NCI-H1417 treated with DMSO at 0.1 percent for 48 hours (cell line): ENCODE measurements at places on chromosomes 12 and 14.

DNA sequence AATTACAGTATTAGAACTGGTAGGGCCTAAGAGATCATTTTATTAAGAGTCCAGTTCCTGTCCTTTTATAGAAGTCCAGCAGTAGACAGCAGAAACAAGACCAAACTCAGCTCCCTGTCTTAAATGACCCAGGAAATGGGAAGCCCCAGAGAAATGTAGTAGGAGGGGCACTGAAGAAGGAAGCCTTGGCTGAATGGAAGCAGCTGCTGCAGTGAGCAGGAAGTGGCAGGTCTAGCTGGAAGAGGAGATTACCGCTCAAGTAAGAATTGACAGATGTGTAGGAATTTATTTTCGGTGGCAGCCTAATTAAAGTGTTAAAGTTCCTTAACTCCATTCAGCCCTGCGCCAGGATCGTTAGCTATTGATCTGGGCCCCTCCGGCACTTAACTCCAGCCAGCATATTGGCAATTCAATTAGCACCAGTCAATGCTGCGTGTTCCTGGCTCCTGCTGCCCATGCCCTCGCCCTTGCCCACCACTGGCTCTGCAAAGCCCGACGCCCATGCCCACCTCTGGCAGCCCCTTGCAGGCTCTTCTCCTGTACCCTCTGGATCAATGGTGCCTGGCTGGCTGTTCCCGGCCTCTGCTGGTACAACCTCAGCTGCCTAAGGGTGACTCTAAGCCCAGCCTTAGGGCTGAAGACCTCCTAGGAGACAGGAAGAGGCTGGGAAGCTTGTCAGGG lies 21.1 kb downstream of the ZFHX2 start:
- no peak for DNase-seq

- no peak for DNase-seq
Observed at GRCh38 chr12:112430929-112431328, 12.2 kb downstream of the PTPN11 start.

GRCh38 chr12:105352052-105352451 lies 21.6 kb downstream of the C12orf75 start:
- DNase-seq = no peak

GRCh38 chr12:54349679-54350078 lies 14.6 kb downstream of the GPR84 start:
- DNase-seq = no peak

GRCh38 chr12:3073438-3074250 lies 3.5 kb upstream of the TSPAN9 start:
- no peak for DNase-seq

DNA sequence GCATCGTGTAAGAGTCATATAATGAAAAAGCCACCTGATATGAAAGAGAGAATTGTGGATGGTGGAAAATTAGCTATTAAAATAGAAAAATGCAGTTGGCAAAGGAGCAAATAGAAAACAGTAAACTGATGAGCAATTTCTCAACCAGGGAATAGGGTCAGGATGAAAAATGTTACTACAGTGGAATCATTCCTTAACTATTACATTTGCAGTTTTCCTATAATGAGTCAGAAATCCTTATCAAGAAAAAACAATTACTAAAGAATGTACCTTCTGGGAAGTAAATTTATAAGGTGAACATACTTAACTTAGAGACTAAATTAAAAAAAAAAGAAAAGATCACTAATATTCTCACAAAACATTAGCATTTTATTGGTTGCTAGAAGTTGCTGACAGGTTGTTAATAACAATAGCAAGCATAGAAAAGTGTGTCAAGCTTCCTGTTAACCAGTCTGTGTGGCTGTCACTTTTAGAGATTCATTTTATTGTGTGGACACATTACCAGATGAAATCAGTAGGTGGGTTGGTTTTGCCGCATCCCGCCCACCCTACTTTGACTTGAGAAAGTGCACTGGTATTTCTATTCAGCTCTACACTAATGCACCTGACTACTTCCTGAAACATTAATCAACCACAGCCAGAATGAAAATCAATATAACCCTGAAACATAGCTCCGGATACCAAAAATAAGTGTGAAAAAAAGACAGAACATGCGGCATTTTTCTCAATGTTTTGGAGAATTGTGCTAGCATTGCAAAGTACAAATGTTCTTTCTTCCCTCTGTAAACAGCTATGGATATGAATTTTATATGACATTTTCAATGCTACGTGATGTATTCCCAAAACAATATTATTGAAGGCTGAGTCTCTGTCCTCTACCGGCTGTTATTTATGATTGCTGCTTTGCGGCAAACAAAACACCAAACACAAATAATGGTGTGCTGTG lies 576.7 kb downstream of the SLC16A7 start:
- DNase-seq = no peak

- DNase-seq = peak; percentile 38
Observed at GRCh38 chr14:78022059-78022458, 148.1 kb upstream of the NRXN3 start.

- no peak for DNase-seq
Observed at GRCh38 chr12:93860668-93861373, 183.6 kb downstream of the CRADD start.

GRCh38 chr12:119075222-119075787 lies 94.0 kb downstream of the SRRM4 start:
- no peak for DNase-seq

GRCh38 chr14:78704965-78705364 lies 534.8 kb downstream of the NRXN3 start:
- no peak for DNase-seq

- DNase-seq = no peak
Observed at GRCh38 chr12:69545081-69545480, 40.2 kb upstream of the CCT2 start.

GRCh38 chr12:58169826-58170225 lies 228.5 kb downstream of the ATP23 start:
- no peak for DNase-seq

DNA sequence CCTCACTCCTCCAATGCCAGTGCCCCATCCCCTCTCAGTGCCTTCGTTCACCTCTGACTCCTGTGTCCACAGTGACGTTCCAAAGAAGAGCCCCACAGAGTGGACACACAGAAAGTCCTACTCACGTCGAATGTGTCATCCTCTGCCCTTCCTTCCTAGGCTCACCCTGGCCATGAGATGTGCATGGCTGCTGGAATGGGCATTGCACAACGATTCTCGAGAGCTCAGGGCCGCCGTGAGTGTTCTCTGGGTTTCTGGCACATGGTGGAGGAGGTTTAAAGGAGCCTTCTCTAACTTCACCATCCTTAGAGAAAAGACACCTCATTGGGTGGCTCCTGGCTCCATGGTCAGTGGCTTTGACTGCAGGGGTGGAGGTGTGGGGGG lies 12.8 kb upstream of the CEP170B start:
- no peak for DNase-seq

GRCh38 chr12:95286713-95287112 lies 69.1 kb downstream of the VEZT start:
- DNase-seq = no peak

DNA sequence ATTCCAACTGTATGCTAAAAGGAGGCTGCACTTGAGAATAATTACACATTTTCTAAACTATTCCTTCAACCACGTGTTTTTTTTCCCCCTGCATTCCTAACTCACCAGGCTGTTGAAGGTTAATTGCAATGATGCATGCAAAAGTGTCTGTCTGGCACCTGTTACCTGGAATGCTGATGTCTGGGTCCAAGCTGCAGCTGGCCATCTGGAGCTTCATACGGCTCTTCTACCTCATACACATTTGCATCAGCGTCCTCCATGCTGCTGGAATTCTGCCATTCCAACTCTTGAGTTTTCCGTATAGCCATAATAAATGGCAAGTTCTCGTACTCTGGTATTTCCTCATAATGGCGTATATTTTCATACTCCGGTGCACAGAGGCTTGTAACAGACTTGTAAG lies 8.6 kb downstream of the FGD6 start:
- no peak for DNase-seq

- no peak for DNase-seq
Observed at GRCh38 chr14:101359221-101360053, 201.9 kb upstream of the DIO3 start.

GRCh38 chr14:27553790-27554189 lies 956.0 kb upstream of the NOVA1 start:
- no peak for DNase-seq

DNA sequence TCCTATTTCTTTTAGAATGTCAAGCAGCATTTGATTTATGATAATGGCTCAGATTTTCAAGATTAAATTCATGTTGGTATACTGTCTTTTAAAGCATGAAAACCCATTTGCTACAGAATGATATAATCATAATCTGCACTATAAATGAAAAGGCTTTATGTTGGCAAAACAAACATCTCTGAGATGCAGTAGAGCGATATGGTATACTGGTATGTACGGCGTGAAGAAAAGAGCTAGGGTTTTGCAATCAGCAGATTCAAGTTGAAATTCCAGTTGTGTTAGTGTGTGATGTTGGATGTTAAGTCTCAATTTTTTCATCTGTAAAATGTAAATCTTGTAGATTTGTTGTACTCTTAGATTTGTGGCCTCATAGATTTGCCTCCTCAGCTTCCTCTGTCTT lies 53.2 kb upstream of the DYRK2 start:
- DNase-seq = no peak

- no peak for DNase-seq
Observed at GRCh38 chr14:100407376-100408102, 84.4 kb downstream of the SLC25A47 start.

DNA sequence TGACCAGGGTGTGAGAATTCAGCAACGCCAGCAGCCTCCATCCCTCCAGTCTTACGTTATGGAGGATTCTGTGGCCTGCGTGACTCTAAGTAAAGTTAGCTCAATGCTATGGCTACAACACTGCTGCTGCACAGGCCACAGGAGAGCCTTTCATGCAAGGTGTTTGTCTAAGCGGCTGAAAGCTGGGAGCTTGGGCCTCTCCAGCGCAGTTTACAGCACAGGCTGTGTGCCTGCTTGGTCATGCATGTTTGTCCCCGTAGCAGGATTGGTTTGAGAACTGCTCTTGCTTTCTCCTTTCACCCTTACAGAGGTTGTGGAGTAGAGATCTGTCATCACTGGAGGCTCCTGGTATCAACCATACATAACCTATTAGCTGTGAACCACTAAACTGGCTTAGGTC lies 113.1 kb upstream of the TMCC3 start:
- no peak for DNase-seq

GRCh38 chr12:14780859-14781258 lies 22.4 kb downstream of the WBP11 start:
- no peak for DNase-seq

DNA sequence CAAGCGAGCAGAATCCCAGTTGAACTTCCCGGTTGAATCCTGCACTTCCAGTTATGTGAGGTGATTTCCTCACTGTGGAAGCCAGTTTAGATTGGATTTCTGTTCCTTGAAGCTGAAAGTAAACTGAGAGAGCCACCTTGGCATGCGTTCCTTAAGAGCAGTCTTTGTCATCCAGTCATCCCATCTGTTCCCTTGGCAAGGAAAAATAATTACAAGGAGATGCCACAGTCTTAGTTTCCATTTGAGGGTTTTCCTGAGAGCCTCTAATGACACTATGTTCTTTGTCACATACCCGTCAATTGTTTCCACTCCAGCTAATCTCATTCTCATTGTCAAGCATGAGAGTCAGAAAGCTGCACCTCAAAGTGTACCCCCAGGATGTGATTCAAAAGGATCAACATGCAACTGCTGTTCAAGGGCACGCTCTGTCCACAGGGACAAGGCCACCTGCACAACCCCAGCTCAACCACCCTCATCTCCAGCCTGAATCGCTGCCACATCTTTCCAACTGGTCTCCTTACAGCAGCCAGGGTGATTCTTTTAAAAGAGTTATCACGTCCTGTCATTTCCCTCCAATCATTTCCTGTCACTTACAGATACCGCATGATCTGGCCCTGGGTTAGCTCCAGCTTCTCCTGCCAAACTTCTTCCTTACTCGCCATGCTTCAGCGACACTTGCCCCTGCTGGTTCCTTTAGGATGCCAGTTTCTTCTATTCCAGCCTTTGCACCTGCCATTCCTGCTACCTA lies 18.0 kb upstream of the TCP11L2 start:
- DNase-seq = no peak

GRCh38 chr14:96240641-96241040 lies 15.4 kb upstream of the BDKRB1 start:
- DNase-seq = no peak

GRCh38 chr14:24160499-24160849 lies 591 bp upstream of the IRF9 start:
- DNase-seq = no peak

DNA sequence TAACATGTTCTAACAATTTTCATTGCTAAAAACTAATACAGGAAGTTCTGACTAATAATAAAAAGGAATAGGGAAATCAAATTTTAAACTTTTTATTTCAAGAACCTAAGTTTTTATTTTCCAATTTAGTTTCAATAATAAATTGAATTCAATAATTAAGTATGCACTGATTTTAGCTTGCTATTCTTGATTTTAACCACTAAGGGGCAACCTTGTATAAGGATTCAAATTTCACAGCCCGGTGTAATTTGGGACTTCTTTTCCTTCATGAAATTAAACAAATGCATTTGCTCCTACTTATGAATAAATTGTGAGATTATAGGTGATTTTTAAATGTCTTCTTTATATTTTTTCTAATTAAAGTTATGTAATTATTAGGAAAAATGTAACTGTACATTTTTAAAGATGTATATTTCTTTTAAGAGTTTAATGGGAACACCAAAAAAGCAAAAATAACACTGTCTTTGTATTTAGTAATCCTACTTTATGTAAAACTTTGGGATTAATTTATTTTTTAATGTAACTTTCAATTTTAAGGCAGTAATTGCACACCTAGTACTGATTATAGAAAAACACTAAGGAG lies 241.4 kb upstream of the PDZRN4 start:
- no peak for DNase-seq

GRCh38 chr14:32991691-32992090 lies 53.0 kb downstream of the NPAS3 start:
- DNase-seq = no peak

- no peak for DNase-seq
Observed at GRCh38 chr12:104672501-104673265, 215.9 kb downstream of the CHST11 start.

GRCh38 chr12:2648406-2648805 lies 146.4 kb upstream of the FKBP4 start:
- no peak for DNase-seq

DNA sequence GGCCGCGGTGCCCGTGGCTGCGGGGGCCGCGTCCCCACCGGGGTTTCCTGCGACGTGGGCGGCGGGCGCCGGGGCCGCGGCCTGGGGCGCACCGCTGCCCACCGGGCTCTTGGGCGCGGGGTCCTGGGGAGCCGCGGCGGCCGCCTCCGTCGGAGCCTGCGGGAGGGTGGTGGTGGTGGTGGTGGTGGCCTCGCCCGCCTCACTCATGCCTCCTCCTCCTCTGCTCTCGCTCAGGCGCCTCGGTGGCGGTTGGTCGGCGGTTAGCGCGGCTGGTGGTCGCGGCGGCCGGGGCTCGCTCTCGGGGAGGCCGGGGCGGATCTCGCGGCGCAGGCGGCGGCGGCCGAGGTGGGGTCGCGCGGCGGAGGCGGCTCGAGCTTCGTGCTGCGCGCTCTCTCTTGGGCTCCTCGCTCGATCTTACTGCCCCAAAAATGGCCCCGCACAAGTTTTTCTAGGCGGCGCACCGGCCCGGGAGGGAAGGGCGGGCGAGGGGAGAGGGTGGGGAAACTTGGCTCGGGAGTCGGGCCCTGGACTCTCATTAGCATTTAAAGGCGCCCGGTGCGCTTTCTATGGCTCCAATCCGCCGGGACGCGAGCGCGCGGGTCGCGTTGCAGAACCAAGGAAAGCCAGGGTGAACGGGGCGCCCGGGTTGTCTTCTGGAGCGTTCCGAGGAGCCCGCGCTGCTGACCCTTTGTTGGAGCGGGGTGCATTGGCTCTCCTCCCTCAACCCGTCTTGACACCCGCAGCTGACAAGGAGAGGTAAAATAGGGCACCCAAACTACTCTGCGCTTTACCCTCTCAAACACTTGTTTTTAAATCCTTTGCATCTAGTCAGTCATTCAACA lies at the start of gene YBX3:
Gene YBX3 (minus strand): TSS at position 419 of the 842 bp plus-strand sequence. CDS start 212 bp downstream, at position 207.
- no peak for DNase-seq

- no peak for DNase-seq
Observed at GRCh38 chr14:51228890-51229289, 11.2 kb upstream of the TMX1 start.
